Mesenchymal stem cell (in vitro differentiated cells and primary cell): ENCODE measurements at places on chromosomes 1 and 21.

GRCh38 chr1:119374208-119374874 lies 5.8 kb downstream of the HAO2 start:
- H3K4me3 ChIP-seq: no peak overlapping the region
- H3K27ac ChIP-seq: no peak overlapping the region
- H3K4me1 ChIP-seq: no peaks in the 10 kb centered on the region

- no peak overlapping the region for H3K27ac ChIP-seq
- peaks cover 81% of the 10 kb centered on the region for H3K36me3 ChIP-seq
- no peaks in the 10 kb centered on the region for H3K27me3 ChIP-seq
- DNase-seq: no peak
- peaks cover 5% of the 10 kb centered on the region for H3K4me1 ChIP-seq
These were observed 4.6 kb downstream of the ZNF281 start for GRCh38 chr1:200405264-200405663.

DNA sequence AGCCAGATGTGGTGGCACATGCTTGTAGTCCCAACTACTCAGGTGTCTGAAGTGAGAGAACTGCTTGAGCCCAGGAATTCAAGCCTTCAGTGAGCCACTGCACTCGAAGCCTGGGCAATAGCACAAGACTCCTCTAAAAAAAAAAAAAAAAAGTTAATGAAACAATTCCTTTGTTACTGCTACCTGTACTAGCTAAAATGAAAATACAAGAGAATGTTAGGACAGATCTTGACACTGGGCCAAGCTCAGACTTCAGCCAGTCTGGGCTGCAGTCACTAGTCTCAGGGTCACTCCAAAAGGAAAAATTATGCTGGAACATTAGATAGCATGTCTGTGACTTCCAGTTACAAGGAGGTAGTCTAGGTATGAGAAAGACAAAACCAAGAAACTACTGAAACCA lies 56.5 kb downstream of the TRIM33 start:
- H3K36me3 ChIP-seq: peaks cover 52% of the 10 kb centered on the region
- no peaks in the 10 kb centered on the region for H3K27me3 ChIP-seq
- no peak for DNase-seq
- no peak overlapping the region for H3K4me3 ChIP-seq
- H3K27ac ChIP-seq: no peak overlapping the region

GRCh38 chr1:197738927-197739326 lies 36.4 kb downstream of the DENND1B start:
- no peak for DNase-seq
- no peaks in the 10 kb centered on the region for H3K4me1 ChIP-seq
- H3K27me3 ChIP-seq: no peaks in the 10 kb centered on the region
- H3K36me3 ChIP-seq: no peaks in the 10 kb centered on the region

DNA sequence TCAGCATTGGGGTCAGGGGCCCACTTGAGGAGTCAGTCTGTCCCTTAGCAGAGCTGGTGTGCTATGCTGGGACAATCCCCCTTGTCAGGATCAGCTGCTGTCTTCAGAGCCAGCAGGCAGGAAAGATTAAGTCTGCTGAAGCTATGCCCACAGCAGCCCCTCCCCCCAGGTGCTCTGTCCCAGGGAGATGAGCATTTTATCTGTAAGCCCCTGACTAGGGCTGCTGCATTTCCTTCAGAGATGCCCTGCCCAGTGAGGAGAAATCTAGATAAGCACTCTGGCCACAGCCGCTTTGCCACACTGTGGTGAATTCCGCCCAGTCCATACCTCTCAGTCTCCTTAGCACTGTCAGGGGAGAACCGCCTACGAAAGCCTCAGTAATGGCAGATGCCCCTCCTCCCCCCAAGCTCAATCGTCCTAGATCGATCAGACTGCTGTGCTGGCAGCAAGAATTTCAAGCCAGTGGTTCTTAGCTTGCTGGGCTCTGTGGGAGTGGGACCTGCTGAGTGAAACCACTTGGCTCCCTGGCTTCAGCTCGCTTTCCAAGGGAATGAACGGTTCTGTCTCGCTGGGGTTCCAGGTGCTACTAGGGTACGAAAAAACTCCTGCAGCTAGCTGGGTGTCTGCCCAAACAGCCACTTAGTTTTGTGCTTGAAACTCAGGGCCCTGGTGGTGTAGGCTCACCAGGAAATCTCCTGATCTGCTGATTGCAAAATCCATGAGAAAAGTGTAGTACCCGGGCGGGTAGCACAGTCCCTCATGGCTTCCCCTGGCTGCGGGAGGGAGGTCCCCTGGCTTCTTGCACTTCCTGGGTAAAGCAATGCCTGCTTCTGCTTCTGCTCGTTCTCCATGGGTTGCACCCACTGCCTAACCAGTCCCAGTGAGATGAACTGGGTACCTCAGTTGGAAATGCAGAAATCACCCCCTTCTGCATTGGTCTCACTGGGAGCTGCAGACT lies 25.1 kb upstream of the TP53BP2 start:
- no peaks in the 10 kb centered on the region for H3K36me3 ChIP-seq
- H3K27me3 ChIP-seq: peaks cover 10% of the 10 kb centered on the region
- no peak overlapping the region for H3K4me3 ChIP-seq
- no peak overlapping the region for H3K27ac ChIP-seq
- no peaks in the 10 kb centered on the region for H3K4me1 ChIP-seq
- DNase-seq: no peak

- H3K27me3 ChIP-seq: no peaks in the 10 kb centered on the region
- H3K4me3 ChIP-seq: no peak overlapping the region
- no peaks in the 10 kb centered on the region for H3K36me3 ChIP-seq
- peak; percentile 17 for DNase-seq
- no peaks in the 10 kb centered on the region for H3K4me1 ChIP-seq
- H3K27ac ChIP-seq: no peak overlapping the region
These were observed 29.4 kb upstream of the MX1 start for GRCh38 chr21:41396558-41397075.

DNA sequence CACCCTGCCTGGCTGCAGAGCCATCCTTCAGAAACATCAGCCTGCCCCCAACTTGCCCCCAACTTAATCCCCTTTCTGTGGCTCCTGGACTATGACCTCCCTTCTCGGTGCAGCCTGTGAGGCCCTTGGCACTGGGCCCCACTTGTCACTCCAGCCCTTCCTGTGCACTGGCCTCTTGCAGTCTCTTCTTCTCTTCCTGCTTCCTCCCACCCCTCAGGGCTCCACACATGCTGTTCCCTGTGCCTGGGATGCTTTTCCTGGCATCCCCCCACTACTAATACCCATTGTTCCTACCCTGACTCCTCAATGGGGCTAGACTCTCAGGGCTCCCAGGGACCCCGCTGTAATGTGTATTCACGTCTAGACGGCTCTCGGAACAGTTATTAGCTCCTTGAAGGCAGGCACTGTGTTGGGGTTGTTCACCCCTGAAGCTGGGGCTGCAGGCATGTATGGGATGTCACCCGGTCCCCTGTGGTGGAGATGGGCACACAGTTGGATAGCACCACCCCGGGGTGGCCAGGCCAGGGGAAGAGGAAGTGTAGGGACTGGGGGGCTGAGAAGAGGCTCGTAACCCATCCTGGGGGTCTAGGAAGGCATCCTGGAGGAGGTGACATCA lies 4.5 kb downstream of the LDLRAD1 start:
- H3K27me3 ChIP-seq: peaks cover 57% of the 10 kb centered on the region

GRCh38 chr1:53406551-53407235 lies 52.5 kb upstream of the DMRTB1 start:
- H3K4me3 ChIP-seq: no peak overlapping the region
- H3K27me3 ChIP-seq: no peaks in the 10 kb centered on the region
- no peak for DNase-seq

- H3K4me1 ChIP-seq: no peaks in the 10 kb centered on the region
- peaks cover 15% of the 10 kb centered on the region for H3K27me3 ChIP-seq
- H3K36me3 ChIP-seq: no peaks in the 10 kb centered on the region
- no peak for DNase-seq
- H3K4me3 ChIP-seq: no peak overlapping the region
- H3K27ac ChIP-seq: no peak overlapping the region
These were observed 201.1 kb downstream of the PRDM2 start for GRCh38 chr1:13901039-13901438.

DNA sequence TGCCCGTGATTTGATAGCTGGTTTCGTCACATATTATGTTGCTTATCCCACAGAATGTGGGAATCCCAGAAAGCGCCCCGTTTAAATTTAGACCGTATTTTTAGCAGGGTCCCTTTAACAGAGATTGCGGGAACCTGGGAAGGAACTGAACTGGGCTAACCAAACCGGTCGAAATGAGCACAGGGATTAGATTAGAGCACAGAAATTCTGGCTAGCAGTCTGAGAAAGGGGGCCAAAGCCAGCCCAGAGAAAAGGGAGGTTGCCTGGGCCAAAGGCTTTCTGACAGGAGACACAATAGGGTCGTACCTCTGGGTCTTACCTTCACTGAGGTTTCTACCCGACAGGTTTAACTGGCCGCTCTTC lies 327 bp downstream of the LRRC40 start:
- DNase-seq: no peak
- H3K27me3 ChIP-seq: no peaks in the 10 kb centered on the region
- H3K4me1 ChIP-seq: peaks cover 6% of the 10 kb centered on the region
- peak overlapping the region; percentile 34 for H3K27ac ChIP-seq
- H3K4me3 ChIP-seq: peak overlapping the region; percentile 99

DNA sequence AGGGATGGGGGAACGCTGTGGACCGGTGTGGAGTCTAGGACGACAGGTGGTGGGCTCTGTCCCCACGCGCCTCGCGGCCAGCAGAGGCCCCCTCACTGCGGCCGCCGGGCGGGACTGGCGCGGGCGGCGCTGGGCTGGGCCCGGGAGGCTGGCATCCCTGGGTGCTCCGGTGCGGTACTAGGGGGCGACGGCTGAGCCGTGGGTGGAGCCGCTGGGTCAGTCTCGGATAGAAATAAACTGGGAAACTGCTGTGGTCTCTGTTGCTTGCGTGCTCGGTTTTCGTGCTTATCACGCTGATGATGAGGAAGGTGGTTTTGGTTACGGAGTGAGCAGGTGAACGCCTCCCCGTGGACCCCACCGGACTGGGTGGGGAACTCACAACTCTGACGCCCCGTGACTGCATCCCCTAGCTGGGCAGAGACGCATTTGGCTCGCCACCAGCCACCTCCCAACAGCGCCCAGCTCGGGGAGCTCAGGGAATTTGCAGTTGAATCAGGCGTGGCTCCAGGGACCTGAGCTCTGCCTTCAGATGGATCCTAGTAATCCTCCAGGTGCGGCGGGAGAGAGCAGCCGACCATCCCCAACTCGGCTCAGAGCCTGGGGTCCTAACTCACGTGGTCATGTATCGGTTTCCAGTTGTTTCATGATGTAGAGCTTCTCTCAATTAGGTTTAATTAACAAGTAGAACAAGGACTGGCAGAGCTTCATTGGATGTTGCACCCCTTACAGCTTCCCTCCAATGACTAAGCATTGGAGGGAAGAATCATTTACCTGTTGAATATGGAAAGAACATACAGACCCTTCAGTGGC lies 32.1 kb downstream of the HSD17B7 start:
- peak; percentile 22 for DNase-seq
- H3K4me1 ChIP-seq: peaks cover 7% of the 10 kb centered on the region
- no peaks in the 10 kb centered on the region for H3K27me3 ChIP-seq
- H3K36me3 ChIP-seq: no peaks in the 10 kb centered on the region

DNA sequence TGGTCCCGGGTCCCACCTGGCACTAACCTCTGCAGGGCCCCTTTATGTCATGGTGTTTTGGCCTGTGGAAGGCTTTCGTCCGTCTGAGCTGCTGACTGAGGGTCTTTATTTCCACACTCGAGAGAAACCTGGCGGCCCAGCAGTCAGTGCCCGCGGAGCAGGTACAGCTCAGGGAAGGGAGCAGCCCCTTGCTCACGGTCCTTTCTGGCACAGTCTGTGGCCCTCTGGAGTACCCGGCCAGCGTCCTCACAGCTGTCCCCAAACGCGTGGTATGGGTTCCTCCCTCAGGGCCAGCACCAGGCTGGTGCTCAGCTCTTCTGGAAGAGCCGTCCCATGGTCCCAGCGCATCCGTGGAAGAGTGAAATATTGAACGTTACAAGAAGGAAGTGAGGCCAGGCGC lies 24.3 kb downstream of the SKI start:
- DNase-seq: no peak
- peaks cover 41% of the 10 kb centered on the region for H3K4me1 ChIP-seq
- no peak overlapping the region for H3K4me3 ChIP-seq
- H3K27me3 ChIP-seq: no peaks in the 10 kb centered on the region

- H3K36me3 ChIP-seq: peaks cover 17% of the 10 kb centered on the region
- H3K4me3 ChIP-seq: no peak overlapping the region
- peaks cover 50% of the 10 kb centered on the region for H3K27me3 ChIP-seq
- H3K4me1 ChIP-seq: peaks cover 28% of the 10 kb centered on the region
- DNase-seq: peak; percentile 51
These were observed 2.6 kb upstream of the KCNQ4 start for GRCh38 chr1:40780678-40781607.

- no peaks in the 10 kb centered on the region for H3K27me3 ChIP-seq
- H3K4me1 ChIP-seq: no peaks in the 10 kb centered on the region
These were observed 16.3 kb upstream of the DNAJC6 start for GRCh38 chr1:65292861-65293593.

GRCh38 chr1:104406728-104407127 lies 657.0 kb downstream of the AMY1C start:
- no peaks in the 10 kb centered on the region for H3K36me3 ChIP-seq
- no peak overlapping the region for H3K4me3 ChIP-seq
- no peaks in the 10 kb centered on the region for H3K27me3 ChIP-seq
- no peaks in the 10 kb centered on the region for H3K4me1 ChIP-seq
- H3K27ac ChIP-seq: no peak overlapping the region

GRCh38 chr1:11934302-11935056 lies at the start of gene PLOD1:
Gene PLOD1 (plus strand): TSS chr1:11934717. CDS start chr1:11934780, 63 bp downstream.
- peak; percentile 91 for DNase-seq
- peaks cover 6% of the 10 kb centered on the region for H3K36me3 ChIP-seq
- H3K4me1 ChIP-seq: peaks cover 27% of the 10 kb centered on the region
- H3K27me3 ChIP-seq: no peaks in the 10 kb centered on the region

DNA sequence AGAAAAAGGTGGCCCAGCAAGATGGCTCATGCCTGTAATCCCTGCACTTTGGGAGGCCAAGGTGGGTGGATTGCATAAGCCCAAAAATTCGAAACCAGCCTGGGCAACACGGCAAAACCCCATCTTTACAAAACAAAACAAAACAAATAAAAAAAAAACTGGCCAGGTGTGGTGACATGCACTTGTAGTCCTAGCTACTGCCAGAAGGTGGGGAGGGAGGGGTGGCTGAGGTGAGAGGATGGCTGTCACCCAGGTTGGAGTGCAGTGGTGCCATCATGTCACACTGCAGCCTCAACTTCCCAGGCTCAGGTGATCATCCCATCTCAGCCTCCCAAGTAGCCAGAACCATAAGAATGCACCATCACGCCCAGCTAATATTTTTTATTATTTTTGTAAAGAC lies 22.8 kb downstream of the RERE start:
- H3K4me3 ChIP-seq: no peak overlapping the region
- H3K27ac ChIP-seq: no peak overlapping the region
- H3K4me1 ChIP-seq: no peaks in the 10 kb centered on the region
- peaks cover 3% of the 10 kb centered on the region for H3K36me3 ChIP-seq

GRCh38 chr21:29487154-29487553 lies 188.4 kb downstream of the BACH1 start:
- no peak overlapping the region for H3K27ac ChIP-seq
- no peaks in the 10 kb centered on the region for H3K36me3 ChIP-seq
- H3K4me3 ChIP-seq: no peak overlapping the region
- H3K4me1 ChIP-seq: peaks cover 1% of the 10 kb centered on the region
- H3K27me3 ChIP-seq: no peaks in the 10 kb centered on the region
